Activated CD4-positive, alpha-beta T cell treated with anti-CD3 and anti-CD28 coated beads, Interleukin-2, amount 10 ng/mL, durations not matched to agents 7 days and 5 days (primary cell): ENCODE measurements at places on chromosomes 3 and 15. TPM values are rescaled to one million over a fixed set of nuclear protein-coding genes. Genes with fewer than 3 reads are reported as not detected.

DNA sequence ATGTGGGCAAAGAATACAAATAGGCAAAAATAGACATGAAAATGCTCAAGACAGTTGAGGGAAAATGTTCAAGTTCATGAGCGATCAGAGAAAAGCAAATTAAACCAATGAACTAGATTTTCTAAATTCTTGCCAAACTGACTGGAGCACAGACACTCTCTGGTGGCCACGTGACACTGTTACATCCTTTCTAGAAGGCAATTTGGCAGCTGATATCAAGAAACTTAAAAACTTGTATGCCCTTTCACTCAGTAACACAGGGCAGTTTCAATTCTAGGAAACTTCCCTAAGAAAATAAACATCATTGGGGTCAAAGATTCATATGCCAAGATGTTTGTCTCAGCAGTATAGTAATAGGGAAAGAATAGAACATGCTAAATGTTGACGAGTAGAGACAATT, 52.2 kb downstream of the ABHD5 start:
- DNase-seq, result no peak

Gene ERC2
- not detected for total RNA-seq

DNA sequence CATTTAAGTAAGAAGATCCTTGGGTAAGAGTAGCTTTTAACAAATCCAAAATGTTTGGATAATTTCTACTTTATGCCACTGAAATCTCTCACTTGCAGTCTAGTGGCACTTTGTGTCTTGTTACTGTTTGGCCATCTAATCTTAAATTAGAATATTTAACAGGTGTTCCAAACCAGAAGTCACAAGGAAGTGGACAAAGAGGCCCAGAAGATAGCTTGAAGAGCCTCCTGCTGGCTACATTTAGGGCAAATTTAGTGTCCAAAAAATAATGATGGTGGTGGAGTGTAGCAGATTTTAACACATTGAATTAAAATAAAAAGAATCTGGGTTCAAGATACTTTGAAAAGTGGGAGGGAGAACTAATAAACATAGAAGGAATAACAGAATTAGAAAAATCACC, 172.2 kb downstream of the GHSR start:
- no peak for DNase-seq

DNA sequence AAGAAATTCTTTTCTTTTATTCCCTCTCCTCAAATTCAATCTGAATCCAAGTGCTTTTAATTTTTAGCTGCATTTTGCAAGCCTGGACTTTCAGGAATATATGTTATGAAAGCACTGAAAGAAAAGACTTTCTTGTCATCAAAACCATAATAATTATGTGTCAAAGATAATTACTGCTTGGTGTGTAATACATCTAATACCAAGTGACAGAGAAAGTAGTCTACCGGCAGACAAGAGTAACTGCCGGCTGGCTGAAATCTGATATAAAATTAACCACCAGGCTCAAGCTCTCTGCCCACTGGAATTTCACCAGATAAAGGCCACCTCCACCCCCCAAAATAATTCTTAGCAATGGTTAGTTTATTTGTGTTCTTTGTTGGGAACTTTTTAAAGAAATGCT, 220.9 kb upstream of the CDIN1 start:
- no peak for DNase-seq

Gene PP2D1
- total RNA-seq, result not detected
